ENCODE measurements at places on chromosomes 5 and 9.
A peak's percentile ranks its signal among the peaks of the same experiment; 100 is the strongest.

DNA sequence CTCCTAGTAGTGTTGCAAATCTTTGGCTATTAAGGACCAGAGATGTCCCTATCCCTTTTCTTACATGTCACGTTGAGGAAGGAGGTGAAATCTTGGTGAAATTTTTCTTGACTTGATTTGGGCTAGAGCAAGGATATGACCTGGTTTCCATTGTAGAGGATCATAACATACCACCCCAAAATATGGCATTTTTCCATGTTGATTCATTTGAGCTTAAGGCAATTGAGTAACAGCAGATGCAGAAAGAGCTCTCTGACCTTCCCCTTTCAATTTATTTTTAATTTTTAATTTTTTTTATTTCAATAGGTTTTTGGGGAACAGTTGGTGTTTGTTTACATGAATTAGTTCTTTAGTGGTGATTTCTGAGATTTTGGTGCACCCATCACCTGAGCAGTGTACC is 61.2 kb upstream of the MAP1B start:
- no peak for DNase-seq

DNA sequence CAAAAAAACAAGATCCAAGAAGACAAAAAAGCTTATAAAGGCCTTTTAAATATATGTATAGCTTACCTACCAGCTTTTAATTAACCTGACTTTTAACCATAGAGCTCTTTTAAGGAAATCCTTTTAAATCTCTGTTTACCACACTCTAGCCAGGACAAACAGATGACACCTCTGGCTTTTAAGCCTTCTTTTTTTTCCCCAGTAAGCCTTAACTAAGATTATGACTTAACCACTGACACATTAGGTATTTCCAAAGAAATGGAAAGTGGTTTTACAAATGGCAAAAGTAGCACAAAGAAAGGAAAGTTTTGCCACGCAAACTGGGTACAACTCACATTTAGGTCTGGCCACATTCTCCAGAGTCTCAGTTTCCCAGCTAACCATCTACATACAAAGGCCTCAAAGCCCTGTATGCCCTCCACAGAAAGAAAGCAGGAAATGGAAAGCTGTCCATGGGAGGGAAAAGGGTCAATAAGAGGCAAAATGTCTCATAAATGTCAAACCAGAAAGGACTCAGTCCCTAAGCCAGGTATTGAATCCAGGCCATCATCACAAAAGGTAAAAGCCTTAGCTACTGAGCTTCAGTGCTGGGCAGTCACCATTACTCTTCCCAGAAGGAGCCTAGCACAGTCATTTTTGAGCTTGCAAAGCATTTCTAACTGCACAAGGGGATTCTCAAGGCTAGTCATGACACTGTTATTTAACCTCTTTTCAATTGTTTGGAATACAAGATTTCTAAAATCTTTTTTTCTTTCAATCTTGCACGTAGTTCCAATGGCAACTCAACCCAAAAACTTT is 19.7 kb downstream of the TMEM161B start:
- DNase-seq = no peak

GRCh38 chr5:63398346-63398745 is 563.9 kb downstream of the HTR1A start:
- no peak for DNase-seq

DNA sequence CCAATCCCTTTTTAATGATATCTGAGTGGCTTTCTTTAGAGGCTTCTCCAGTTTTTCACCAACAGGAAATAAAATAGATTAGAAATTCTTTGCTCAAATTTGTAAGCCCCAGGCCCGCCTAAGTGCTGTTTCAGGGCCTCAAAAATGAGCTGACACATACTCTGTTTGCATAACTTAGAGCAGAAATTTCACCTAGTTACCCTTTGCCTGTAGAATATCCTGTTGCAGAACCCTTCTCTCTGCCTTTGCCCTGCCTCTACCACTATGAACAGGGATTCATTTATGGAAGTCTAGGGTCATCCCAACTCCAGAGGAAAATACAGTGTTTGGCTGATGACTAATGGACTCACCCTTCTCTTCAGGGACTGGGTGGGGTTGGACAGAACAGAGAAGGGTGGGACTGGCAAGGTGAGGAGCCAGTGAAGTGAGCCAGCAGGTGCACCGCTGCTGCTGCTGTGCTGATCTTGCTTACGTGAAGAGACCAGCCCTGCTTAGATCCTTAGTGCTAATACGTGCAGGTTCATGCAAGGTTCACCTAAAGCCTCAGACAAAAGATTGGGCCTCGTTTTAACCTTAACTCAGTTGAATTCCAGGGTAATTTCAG is 22.8 kb downstream of the OSTF1 start:
- DNase-seq = no peak

GRCh38 chr9:88680041-88680440 is 145.1 kb downstream of the NXNL2 start:
- DNase-seq = no peak

- no peak for DNase-seq
Observed at GRCh38 chr5:157574456-157575380, 857 bp downstream of the ADAM19 start.

GRCh38 chr5:170297589-170298462 is at the start of gene LCP2:
LCP2 (minus strand) TSS chr5:170297777; CDS start chr5:170297611, 166 bp downstream.
- DNase-seq = no peak

DNA sequence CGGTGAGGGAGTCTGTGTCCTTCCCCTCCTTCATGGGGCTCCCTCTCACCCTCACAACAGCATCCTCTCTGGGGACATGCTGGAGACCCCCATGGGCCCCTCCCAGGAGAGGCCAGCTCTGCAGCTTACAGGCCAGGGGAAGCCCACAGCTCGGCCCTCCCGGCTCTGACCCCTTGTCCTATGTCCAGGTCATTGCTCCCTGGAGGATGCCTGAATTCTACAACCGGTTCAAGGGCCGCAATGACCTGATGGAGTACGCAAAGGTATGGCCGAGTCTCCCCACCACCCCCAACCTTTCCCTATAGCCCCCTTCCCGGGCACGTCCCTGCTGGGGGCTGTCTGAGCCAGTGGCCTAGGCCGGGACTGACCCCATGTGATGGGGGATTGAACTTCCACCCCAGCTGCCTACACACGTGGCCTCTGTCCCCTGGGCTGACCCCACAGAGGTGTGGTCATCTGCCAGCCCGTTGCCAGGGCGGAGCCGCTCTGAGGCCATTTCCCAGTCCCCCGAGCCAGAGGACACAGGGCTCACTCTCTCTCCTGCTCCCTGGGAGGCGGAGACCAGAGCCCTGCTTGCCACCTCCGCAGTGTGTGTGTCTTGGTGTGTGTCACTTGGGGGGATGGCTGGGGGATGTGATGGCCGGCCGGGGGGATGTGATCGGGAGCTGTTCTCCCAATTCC is 21.9 kb downstream of the ASS1 start:
- DNase-seq = no peak

- no peak for DNase-seq
Observed at GRCh38 chr9:83041771-83042170, 21.2 kb downstream of the RASEF start.

- no peak for DNase-seq
Observed at GRCh38 chr5:176995896-176996767, 10.4 kb downstream of the UIMC1 start.

GRCh38 chr5:123157791-123158581 is 68.9 kb downstream of the PRDM6 start:
- DNase-seq = no peak

- no peak for DNase-seq
Observed at GRCh38 chr9:70056211-70056944, 12.7 kb downstream of the MAMDC2 start.

GRCh38 chr9:70028287-70028686 is 15.4 kb upstream of the MAMDC2 start:
- no peak for DNase-seq

- no peak for DNase-seq
Observed at GRCh38 chr5:6264394-6264793, 114.0 kb downstream of the MED10 start.

DNA sequence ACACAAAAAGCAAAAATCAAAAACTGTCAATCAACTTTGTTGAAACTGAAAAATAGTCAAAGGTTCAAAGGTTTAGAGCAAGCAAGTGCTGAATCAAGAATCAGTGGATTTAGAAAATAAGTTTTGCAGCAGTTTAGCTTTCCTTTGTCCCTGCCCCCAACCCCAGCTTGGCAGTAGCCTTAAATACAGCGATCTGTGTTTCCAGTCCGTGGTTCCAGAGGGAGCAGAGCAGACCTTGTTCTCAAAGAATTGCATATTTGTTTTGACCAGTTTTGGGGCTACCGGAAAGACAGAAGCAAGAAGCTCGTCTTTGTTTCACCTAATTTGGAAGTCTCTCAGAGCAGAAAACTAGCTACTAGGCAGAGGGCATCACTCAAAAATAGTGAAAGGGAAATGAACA is 57.2 kb upstream of the PRDM9 start:
- DNase-seq = no peak

DNA sequence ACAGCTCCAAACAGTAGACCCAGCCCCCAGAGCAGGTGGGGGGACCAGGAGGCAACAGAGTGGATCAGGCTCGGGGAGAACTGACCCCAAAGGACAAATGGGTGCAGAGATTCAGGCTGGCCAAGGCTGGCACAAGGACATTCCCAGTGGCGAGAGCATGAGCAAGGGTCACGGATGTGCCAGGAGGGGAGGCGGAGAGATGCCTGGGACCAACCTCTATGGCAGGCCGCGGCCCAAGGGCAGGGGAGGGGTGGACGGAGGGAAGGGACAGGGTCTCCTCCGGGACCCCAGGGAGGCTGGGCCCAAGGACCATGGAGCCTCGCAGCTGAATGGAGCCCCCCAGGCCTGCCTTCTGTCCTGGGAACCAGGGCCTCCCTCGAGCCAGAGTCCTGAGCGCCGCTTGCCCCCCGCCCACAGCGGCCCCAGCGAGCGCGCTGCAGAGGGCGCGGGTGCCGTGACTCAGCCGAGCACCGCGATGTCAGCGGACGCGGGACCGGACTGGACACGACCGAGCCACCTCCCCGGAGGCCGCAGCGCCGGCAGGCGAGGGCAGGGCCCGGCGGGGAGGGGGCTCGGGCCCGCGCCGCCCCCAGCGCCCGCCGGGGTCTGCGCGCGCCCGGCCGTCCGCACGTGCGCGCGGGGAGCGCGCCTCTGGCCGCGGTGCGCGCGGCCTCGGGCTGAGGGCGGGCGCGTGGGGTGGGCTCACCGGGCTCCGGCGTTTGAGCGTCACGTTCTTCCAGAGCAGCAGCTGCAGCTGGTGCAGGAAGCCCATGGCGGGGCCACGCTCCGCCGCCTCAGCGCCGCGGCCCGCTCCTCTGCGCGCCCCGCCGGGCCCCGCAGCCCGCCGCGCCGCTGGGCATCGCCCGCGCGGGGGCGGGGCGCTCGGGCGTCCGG is at the start of gene ABCA2:
TSS of gene ABCA2 (minus strand) at position 869 of the 894 bp plus-strand sequence. CDS start at position 772, 97 bp downstream.
- peak; percentile 69 for DNase-seq

DNA sequence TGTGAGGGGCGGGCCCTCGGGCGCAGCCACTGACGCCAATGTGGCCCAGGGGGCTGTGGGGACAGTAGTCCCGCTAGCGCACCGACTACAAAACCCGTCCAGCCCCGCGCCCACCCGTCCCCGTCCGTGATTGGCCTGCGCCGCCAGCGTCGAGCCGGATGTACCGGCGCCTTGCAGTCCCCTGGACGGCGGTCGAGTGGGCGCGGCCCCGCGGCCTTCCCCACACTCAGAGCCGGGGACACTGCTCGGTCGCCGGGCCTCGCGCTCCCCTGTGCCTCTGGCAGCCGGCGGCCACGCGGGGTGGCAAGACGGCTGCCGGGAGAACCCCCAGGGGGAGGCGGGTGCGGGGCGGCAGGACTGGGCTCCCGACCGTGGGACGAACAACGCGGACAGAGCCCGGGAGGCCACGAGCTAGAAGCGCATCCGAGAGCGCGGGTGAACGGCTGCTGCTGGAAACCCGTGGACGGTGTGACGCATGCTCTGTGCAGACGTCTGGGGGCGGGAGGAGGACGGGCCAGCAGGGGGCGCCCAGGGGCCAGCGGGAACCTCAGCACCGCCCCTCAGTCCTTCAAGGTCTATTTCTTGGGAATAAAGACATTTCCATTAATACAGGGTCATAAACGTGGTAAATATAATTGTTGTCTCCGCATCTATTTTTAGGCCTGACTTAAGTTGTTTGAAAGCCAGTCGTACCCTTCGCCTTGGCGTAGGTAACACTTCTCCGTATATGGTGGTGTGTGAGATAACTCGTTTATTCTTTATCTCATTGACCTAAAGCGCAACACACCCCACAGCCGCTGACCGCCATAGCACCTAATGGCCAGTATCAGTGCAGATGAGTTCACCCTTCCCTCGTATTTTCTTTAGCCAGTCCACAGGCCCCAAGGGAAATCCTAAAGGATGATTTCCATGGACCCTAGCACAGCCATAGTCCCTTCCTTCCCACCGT is 629 bp upstream of the BICD2 start:
- DNase-seq = peak; percentile 68

DNA sequence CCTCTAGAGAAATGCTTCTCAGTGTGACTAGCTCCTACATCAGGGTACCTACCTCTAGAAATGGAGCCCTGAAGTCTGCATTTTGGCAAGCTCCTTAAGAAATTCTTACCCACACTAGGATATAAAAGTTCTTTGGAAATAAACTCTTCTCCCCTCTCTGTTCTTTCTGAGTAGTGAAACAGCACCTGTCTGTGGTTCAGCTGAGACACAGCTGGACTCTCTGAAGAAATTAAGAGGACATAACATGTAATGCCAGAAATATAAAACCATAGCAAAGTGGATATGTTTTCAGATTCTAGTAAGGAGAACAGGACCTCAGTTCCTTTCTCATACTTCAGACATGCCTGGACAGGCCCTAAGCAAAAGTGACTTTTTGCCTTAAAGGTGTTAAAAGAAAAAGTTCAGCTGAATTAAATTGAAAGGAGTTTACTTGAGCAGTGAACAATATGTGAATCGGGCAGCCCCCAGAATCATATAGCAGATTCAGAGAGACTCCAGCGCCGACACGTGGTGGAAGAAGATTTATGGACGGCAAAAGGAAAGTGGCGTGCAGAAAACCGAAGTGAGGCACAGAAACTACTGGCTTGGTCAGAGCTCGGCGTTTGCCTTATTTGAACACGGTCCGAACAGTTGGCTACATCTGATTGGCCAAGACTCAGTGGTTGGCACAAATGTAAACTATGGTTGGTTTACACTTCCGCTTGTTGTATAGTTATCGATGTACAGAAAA is 64.5 kb downstream of the PRKACG start:
- no peak for DNase-seq

GRCh38 chr5:54453046-54453445 is 2.5 kb upstream of the HSPB3 start:
- DNase-seq = no peak

DNA sequence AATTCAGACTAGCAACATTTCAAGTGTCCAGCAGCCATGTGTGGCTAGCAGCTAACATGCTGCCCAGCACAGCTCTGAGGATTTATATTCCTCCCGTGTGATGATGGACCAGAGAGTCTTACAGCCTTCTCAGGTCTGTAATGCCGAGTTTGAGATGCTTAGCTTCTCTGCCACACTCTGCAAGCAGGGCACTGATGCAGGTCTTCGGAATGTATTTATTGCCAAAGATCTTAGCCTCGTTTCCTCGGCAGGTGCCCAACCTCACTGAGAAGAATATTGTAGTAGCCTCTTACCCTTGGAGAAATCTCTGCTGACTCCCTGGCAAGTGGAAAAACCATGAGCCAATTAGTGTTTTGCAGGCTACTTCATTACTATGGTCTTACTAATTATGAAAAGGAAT is 3.7 kb upstream of the RAI14 start:
- DNase-seq = no peak

- no peak for DNase-seq
Observed at GRCh38 chr9:4828761-4829160, 36.0 kb downstream of the RCL1 start.

GRCh38 chr5:147621016-147621415 is 111.1 kb upstream of the DPYSL3 start:
- no peak for DNase-seq

Measured in anterior cingulate cortex (tissue), 58 donors.